ENCODE measurements at places on chromosomes 11 and 22.

GRCh38 chr11:14101388-14101787 lies 138.9 kb downstream of the SPON1 start:
- DNase-seq = no peak

GRCh38 chr11:12702999-12703453 lies 28.8 kb downstream of the TEAD1 start:
- no peak for DNase-seq

DNA sequence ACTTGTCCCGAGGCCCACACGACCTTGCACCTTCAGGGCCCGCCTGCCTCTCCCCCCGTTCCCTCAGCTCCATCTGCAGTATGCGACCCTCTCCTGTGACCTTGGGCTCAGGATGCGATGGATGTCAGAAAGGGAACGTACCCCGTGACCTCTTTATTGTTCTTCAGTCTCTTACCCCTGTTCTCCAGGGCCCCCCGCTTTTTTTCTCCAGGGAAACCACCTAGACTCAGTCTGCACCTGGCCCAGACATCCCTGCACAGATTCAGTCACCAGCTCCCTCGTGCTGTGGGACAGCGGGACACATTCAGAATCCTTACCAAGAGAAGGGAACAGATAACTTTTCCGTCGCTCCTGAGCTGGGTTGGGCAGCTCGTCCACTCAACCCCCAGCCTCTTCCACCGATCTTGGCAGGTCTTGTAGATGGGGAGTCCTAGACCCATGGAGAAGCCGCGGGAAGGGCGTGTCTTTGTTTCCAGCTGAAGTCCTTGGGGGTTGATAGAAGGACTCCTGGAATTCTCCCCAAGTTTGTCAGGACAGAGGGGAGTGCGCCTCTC lies 1.4 kb upstream of the PHOX2A start:
- DNase-seq = no peak

DNA sequence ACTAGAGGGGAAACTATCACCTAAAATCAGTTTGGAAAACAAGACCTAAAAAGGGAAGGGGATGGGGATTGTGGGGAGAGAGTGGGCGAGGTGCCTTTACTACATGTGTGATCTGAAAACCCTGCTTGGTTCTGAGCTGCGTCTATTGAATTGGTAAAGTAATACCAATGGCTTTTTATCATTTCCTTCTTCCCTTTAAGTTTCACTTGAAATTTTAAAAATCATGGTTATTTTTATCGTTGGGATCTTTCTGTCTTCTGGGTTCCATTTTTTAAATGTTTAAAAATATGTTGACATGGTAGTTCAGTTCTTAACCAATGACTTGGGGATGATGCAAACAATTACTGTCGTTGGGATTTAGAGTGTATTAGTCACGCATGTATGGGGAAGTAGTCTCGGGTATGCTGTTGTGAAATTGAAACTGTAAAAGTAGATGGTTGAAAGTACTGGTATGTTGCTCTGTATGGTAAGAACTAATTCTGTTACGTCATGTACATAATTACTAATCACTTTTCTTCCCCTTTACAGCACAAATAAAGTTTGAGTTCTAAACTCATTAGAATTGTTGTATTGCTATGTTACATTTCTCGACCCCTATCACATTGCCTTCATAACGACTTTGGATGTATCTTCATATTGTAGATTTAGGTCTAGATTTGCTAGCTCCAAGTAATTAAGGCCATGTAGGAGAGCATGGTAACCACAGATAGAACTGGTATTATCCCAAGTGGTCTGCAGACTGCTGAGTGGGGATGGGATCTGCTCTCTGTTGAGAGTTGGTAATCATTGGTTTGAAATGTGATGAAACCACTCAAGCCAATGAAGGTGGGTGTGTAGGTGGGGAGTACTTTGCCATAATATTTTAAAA lies 3.6 kb downstream of the NEAT1 start:
- no peak for DNase-seq

DNA sequence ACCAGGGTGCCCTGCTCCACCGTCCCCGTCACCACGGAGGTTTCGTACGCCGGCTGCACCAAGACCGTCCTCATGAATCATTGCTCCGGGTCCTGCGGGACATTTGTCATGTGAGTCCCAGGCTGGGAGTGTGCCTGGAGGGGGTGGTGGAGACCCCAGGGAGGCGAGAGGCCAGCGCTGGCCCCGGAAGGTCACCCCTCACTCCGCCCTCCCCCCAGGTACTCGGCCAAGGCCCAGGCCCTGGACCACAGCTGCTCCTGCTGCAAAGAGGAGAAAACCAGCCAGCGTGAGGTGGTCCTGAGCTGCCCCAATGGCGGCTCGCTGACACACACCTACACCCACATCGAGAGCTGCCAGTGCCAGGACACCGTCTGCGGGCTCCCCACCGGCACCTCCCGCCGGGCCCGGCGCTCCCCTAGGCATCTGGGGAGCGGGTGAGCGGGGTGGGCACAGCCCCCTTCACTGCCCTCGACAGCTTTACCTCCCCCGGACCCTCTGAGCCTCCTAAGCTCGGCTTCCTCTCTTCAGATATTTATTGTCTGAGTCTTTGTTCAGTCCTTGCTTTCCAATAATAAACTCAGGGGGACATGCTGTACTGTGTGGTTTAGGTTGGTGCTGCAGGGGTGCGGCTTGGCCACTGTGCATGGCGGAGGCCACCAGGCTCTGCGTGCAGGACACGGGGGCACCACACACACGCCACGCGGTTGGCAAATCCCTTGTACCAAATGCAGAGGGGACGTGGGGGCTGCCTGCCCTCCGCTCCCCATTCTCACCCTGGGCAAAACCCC lies 35.4 kb downstream of the MUC2 start:
- DNase-seq = no peak

GRCh38 chr11:1348796-1349326 lies 39.4 kb upstream of the TOLLIP start:
- DNase-seq = no peak

Measured in activated CD8-positive, alpha-beta memory T cell treated with anti-CD3 and anti-CD28 coated beads for 48 hours (primary cell).